Activated CD8-positive, alpha-beta memory T cell treated with anti-CD3 and anti-CD28 coated beads for 1 hour (primary cell): ENCODE measurements at places on chromosomes 4 and X.

DNA sequence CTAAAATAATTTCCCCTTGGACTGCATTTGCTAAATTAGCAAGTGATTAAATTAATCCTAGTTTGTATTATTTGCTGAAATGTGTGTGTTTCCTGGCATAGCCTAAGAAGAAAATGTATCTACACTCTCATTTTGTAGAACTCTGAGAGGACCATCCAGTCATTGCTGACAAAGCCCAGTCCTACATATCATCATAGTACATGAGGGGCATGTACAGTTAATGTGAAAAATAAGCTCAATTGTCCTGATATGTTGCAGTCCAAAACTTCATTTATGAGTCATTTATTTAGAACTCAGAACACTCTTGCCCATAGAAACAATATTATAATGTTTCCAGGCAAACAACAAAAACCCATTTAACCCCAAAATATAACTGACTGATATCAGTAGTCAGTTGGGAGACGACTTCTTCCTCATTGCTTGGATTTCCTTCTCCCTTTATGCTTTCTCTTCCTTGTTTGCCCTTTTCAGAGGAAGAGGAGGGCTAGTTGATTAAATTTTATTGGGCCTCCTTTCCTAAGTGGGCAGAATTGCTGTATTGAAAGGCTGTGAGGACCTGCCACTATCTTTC lies 26.9 kb upstream of the BBS12 start:
- DNase-seq: no peak

GRCh38 chrX:38347136-38347535 lies 5.3 kb upstream of the OTC start:
- DNase-seq: no peak

- DNase-seq: no peak
Observed at GRCh38 chr4:91837608-91838029, 466.1 kb upstream of the GRID2 start.

- DNase-seq: no peak
Observed at GRCh38 chr4:156654410-156654809, 317.2 kb downstream of the PDGFC start.

DNA sequence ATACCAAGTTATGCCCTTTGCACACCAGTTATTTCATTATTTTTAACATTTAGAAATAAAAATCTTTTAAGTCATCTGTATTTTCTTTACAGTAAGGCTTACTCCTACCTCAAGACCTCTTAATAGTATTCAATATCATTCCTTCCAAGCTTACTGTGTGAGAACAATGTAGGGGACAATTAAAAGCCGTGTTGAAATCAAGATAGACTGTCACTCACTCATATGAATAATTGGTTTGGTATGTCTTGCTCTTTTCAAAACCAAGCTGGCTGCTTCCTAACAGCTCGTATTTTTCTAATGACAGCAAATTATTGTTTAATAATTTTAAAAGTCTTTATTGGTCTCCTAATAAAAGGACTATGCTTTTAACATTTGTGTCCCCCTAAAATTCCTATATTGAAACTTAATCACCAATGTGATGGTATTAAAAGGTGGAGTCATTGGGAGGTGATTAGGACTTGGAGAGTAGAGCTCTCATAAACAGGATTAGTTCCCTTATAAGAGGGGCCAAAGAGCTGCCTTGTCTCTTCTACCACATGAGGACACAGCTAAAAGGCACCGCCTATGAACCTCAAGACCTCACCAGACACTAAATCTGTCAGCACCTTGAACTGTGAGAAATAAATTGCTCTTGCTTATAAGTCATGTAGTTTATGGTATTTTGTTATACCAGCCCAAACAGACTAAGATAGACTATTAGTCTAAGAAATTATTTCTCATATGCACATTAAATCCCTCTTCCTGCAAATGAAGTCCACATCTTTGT lies 4.1 kb downstream of the ABCB7 start:
- no peak for DNase-seq

DNA sequence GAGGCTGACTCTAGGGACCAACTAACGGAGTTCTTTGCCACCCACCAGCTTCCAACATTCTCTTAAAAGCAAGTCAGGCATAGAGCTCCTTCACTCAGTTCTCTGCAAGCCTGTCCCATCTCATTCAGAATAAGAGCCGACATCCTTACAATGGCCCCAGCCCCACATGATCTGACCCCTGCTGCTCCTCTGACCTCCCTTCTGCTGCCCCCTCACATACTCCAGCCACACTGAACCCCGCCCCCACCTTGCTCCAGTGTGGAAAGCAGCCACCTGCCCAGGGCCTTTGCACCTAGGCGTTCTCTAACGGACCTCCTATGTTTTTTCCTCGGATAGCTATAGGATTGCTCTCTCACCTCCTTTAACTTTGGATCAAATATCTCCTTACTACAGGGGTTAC lies 143.2 kb upstream of the ETNPPL start:
- DNase-seq: no peak

- no peak for DNase-seq
Observed at GRCh38 chr4:108052558-108053120, 63.0 kb downstream of the HADH start.

DNA sequence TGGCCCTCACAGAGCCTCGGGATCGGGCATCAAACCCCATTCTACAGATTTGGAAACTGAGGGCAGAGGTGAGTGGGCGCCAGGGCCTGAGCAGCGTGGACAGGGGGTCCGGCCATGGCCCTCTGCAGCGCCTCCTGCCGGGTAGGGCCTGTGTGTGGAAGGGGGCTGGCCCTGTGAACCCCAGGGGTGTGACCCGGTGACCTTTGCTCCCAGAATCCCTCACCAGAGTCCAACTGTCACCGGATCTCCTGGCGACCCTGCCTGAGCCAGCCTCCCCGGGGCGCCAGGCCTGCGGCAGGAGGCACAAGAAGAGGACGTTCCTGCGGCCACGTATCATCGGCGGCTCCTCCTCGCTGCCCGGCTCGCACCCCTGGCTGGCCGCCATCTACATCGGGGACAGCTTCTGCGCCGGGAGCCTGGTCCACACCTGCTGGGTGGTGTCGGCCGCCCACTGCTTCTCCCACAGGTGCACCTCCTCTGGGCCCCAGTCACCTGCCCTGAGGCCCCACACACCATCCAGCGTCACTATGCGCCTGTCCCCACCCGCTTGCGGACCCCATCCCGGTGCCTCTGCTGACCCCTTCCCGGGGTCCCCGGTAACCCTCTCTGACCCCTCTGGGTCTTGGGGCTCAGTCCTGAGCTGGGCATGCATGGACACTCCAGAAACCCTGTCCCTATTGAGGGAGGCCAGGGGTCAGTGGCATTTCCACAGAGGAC lies 4.2 kb downstream of the HGFAC start:
- no peak for DNase-seq

DNA sequence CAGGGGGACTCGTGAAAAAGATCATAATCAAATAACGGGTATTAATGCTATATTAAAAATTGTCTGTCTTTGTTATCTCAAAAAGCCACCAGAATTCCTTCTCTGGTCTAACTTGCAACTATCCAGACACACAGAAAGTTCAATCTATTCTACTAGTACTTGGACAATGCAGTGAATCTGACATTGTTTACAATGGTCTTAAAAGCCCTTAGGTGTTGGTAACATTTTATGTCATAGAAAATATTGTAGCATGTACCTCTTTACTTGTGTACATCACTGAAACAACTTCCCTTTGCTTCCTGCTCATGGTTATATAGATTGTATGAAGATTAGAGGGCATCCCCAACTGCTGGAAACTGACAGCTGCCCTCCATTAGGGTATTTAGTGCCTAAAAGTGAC lies 71.1 kb upstream of the PPP3CA start:
- no peak for DNase-seq

DNA sequence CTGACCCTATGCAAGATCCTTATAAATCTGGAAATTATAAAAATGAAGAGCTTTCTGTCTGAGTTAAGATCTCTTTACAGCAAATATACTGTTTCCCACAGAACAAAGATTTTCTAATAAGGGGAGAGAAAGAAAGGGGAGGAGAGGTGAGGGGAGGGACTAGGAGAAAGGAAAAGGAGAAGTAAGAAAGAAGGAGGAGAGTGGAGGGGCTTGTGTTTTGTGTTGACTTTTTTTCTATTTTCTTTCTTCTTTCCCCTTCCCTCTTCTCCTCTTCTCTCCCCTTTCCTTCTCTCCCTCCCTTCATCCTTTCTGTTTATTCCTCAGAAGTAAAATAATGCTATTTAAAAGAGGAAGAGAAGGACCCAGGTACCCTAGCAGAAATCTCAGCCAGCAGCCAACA lies 6.2 kb downstream of the CXCL6 start:
- no peak for DNase-seq

GRCh38 chrX:135420831-135421230 lies 913 bp upstream of the SMIM10L2A start:
- DNase-seq: no peak

GRCh38 chr4:53378171-53378482 lies 686 bp downstream of the FIP1L1 start:
- no peak for DNase-seq

DNA sequence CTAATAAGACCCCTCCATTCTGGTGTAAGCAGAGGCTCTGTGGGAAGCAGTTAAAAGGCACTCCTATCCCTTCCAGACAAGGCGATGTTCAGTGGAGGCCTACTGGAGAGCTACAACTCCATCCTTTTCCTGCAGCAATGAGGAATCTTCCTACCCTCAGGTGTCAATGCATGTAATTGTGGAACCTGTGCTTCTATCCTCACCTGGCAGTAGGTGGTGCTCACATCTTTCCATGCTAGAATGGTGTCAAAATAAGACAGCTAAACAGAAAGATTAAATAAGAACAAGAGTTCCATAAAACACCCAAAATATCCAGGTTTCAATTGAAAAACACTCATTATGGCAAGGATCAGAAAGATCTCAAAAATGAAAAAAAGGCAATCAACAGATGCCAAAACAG lies 224.6 kb downstream of the IL15 start:
- no peak for DNase-seq

DNA sequence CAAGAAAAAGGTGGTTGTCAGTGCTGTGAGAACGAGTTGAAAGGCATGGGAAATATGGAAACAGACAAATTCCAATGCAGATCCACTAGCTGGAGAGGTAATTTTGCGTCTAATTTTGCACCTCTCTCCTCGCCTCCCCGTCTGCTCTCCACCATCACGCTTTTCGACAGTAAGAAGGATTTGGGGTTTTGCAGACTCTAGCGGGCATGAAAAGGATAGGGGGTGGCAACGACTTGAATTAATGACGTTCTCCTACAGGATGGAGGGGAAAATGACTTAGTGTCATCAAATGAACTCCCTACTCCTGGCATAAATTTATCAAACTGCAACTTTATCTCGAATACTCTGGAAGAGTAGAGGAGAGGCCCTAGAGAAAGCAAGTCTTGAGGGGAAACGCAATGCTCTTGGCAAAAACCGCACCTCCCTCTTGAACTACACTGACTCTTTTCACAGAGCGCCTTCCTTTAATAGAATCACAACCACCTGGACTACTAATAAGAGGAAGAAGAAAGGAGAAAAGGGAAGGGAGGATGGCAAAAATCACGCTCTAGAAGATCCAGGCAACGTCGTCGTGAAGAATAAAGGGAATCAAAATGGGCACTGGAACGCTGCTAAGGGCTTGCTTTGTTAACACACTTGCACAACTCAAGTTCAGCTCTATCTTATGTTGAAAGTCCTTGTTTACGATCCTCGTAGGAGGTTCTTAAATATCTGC lies 871 bp upstream of the SLITRK2 start:
- DNase-seq: no peak

GRCh38 chrX:1754077-1754476 lies 139.2 kb downstream of the ASMT start:
- no peak for DNase-seq

DNA sequence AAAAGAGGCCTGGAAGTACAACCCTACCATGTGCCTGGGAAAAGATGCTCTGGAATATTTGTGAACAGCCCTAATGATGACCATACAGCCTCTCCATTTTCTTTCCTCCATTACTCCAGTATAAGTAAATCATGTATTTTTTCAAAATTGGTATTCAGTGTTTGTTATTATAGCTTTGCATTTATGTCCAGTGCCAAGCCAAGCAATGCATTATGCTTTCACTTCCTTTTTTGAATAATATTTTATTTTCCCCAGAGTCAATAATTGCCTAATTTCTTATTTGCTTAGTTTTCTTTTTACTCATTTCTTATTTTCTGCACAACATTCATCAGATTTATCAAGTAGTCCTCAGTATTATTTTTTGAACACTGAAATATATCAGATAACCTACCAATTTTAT lies 49.3 kb upstream of the EOLA2 start:
- no peak for DNase-seq

DNA sequence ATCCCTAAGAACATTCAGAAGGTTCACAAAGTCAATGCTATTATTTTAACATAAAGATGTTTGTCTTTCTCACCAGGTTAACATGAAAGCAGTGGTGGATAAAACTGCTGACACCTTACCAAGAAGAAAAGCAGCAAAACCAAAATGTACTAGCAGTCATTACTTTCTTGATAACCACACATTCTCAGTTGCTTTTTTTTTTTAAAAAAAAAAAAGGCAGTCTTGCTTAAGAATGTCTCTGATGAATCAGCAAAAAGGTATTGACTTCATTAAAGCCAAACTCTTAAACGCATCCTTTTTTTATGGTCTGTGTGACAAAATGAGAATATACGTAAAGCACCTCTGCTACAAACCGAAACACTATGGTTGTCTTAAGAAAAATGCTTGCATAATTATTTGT lies 31.9 kb downstream of the CDKL2 start:
- no peak for DNase-seq

DNA sequence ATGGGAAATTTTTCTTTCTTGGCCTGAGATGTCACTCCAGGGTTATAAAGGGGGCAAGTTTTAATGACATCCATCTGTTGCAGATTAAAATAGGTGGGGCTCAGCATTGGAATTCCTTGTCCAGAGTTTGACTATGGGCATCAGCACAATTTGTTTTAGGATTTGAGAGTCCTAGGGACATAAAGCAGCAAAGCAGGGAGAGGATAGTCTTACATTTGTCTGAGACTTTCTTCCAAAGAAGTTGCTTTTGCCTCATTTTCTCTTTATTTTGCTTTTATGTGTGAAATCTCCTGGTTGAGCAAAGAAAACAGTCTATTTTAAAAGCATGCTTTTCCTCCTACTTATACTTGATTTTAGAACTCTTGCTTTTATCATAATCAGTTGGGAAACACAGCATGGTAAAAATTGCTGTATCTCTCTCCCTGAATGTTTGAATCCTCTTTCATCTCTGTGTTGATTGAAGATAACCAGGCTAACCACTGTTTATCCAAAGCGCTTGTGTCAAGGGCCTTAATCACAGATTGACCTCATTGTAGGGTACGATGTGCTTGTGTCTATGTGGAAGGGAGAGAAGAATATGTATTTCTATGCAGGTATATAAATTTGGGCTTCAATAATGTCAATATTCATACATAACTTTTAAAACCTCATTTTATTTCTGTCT lies 121.5 kb downstream of the ANK2 start:
- DNase-seq: no peak

GRCh38 chr4:152525878-152526277 lies 10.0 kb downstream of the FBXW7 start:
- DNase-seq: no peak
